ENCODE measurements at places on chromosomes 5 and 9.

DNA sequence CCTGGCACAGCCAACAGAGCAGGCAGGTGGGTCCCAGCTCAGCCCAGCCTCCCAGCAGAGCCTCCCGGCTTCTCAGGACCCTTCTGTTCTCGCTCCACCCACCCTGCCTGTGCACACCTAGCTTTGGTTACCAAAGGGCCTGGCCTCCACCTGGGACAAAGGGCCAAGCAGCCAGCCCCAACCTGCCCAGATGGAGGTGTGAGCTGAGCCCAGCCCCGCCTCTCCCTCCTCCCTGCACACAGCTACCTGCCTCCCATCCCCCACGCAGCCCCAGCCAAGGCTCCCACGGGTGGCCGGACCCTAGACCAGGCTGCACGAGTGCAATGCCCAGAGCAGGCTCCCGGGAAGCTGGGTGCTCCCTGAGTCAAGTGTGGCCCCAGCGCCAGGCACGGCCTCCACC lies 5.6 kb downstream of the TPRN start:
- no peak for DNase-seq

GRCh38 chr5:143613329-143613728 lies 198.6 kb upstream of the HMHB1 start:
- DNase-seq = no peak

GRCh38 chr5:55303238-55303690 lies 4.2 kb downstream of the DHX29 start:
- peak; percentile 8 for DNase-seq

DNA sequence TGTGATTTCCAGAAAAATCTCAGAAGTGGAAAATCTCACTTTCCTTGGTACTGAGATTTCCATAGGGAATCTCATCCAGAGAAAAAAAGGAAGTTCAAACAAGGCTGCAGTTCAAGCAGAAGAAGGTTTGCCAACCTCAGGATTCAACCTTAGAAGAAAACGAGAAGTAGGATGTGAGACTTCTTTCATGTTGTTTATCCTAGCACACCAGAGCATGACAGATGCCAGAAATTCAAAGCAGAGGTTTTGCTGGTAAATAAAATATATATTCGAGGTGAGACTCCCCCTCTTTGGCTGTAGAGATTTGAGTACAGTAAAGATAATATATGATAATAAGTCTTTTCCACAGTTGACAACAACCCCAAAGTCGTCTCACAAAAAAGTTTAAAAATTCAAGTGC lies 116.9 kb upstream of the SMC2 start:
- no peak for DNase-seq

GRCh38 chr9:22992780-22993179 lies 546.2 kb downstream of the DMRTA1 start:
- no peak for DNase-seq

DNA sequence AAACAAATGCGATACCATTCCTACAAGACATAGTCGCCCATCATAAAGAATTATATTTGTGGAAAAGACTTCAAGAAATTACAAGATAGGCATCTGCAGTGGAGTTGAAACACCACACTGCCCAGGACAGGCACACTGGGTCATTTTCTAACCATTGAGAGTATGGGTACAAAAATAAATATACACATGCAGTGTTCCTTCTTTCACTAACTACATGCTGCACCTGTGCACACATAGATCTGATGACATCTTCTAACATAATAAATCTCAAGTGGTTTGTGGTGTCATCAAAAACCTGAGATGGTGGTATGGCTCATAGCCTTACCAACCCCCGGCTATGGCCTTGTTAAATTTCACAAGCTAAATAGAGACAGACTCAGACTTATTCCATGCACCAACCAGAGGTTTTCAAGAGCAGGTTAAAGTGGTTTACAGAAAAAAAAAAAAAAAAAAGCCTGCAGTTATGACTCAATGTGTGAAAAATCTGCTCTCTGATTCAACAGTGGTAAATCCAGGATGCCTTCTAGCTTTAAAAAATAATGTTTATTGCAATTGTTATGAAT lies 12.4 kb upstream of the NFIB start:
- peak; percentile 74 for DNase-seq

DNA sequence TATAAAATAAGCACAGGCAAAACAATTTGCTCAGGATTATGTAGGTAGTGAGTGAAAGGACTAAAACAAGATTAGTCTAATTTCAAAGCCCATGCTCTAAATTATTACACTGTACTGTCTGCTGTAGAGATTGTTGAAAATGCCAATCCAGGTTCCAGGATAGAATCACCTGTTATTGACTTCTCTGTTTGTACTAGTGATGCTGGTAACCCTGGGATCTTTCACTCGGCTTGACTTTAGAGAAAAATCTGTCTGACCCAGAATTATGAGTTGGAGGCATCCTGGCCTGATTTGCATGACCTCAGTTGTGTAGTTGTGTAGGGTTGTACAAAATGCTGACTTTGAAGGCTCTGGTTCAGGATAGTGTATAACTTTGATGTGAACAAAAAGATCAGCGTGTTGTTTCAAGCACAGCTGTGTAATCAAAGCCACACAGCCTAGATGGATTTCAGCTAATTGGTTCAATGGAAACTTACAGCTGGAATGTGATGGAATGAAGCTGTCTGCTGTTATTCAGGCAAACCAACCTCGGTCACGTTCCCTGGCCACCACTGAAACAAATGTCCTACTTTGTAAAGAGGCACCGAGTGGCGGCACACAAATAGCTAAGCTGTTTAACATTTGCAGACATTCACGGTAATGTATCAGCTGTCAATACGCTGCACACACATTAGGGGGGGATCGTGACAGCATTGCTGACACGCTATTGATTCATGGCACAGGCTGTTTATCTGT lies 340.3 kb downstream of the KCTD16 start:
- DNase-seq = no peak

- DNase-seq = no peak
Observed at GRCh38 chr9:120242116-120242811, 337.7 kb downstream of the CDK5RAP2 start.

DNA sequence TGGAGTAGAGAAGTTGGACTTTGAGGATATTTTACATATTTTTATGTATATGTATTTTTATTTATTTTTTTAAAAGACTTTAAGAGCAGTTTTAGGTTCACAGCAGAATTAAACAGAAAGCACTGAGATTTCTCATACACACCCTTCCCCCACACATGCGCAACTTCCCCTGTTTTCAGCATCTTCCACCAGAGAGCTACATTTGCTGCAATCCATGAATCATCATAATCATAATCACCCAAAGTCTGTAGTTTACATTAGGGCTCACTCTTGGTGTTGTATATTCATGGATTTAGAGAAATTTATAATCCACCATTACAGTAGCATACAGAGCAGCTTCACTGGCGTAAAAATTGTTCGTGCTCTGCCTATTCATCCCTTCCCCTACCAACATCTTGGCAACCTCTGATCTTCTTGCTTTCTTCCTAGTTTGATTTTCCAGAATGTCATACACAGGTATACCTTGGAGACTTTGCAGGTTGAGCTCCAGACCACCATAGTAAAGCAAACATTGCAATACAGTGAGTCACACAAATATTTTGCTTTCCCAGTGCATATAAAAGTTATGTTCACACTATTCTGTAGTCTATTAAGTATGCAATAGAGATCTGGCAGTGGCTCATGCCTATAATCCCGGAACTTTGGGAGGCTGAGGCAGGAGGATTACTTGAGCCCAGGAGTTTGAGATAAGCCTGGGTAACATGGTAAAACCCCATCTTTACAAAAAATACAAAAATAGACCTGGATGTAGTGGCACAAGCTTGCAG lies 9.6 kb upstream of the CCDC171 start:
- no peak for DNase-seq

DNA sequence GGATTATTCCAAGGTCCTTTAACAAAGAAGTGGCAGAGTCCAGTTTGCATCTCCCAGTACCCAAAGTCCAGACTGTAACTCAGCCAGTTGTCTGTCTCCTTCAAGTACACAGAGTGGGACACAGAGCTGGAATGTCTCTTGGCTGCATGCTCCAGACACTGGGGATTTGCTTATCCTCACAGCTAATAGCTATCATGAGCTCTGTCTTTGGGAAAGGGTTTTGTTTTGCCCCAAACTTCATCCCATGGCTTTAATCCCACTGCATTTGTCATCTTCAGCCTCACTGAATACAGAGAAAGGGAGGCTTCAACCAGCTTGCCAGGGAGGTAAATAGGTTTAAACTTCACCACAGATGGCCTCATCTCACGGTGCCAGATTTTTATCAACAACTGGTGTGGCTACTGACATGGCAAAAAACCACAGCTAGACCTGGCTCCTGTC lies 412.2 kb upstream of the SLC24A2 start:
- no peak for DNase-seq

GRCh38 chr5:3778000-3778550 lies 182.4 kb downstream of the IRX1 start:
- DNase-seq = no peak

DNA sequence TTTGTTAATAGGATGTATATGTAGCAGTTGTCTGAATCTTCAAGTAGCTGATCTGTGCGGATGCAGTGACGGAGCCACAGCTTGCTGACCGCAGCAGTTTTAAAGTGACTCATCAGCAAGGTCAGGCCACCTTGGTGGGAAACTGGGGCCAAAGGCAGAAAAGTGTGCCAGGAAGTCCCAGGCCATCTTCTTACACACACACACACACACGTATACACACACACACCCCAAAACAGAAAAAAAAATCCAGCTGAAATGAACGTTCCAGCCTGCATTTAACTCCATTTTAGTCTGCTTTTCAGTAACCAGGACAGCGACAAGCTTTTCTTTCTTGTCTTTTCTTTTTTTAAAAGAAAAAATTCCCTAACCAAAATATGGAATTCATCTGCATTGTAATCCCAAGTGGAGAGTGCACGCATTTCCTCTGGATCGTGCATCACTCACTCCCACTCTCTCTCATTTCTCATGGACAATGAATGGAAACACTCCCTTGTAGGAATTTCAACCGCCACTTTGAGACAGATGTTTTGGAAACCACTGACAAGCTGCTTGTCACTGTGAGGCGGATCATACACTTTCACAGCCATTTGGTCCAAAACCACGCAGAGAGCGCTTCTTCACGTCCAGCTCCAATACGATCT lies 103.9 kb downstream of the LHFPL2 start:
- peak; percentile 30 for DNase-seq

GRCh38 chr9:31608881-31609280 lies 775.6 kb upstream of the ACO1 start:
- no peak for DNase-seq

DNA sequence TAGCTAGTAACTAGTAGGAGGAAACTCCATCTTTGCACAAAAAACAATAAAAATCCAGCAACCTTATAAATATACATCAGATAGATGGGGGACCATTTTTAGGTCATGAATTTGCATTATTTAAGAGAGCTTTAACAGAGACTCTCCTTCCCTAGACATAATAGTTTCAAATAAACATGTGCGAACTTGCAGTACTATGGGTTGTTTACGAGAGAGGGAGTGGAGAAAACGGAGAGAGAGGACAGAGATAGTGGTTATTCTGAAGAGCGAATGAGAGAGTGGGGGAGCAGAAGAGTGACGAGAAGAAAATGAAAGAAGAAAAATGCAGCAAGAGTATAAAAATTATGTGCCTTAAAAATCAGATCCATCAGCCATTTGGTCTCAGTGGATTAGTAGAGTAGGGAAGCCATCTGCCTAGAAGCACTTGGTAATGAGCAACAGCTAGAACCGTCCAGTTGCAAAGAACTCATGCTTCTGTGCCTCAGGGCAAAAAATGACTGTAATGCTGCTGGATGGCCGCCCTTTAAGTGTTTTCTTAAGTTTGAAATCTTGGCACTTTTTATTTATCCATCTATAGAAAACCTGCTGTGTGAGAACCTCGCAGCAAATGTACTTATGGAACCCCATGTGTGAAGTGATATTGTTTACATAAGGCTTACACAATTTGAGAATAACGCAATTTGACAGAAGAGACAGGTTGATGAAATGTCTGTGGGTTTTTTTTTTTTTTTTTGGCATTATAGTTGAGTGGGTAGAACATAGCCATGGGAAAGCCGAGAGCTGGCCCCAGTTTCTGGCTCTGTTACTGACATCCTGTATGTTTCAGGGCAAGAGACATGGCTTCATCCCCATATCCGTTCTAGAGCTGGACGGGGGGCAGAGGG lies 95.6 kb upstream of the ZNF608 start:
- DNase-seq = peak; percentile 19

- DNase-seq = no peak
Observed at GRCh38 chr5:131792896-131793295, 3.9 kb downstream of the FNIP1 start.

DNA sequence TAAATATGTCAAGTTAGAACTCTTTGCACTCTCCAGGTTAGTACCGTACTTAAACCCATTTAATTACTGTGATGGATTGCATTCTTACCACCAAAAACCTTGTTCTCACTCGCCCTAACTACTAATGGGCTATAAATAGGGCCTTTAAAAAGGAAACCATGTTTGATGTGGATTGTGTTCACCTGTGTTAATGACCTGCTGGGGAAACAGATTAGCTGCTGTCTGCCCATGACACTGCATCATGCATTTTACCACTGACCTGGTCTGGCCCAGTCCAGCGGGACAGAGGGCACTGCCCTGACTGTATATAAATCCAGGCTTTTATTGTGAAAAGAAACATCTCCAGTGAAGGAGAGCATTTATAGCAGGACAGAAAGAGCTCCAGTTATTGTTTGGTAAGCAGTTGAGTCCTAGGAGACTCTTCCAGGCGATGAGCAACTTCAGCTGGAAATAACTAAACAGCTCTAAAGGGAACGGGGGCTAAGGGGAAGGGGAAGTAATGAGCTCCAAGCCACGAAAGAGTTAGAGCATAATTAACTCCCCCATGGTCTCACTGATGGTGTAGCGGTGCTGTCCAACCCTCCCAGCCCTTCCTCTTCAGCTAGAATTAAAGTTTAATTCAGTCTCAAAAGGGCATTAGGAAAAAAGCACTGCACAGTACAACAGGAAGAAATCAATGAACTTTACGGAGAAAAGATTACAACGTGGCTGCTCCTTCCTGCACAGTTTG lies 303.1 kb downstream of the ENC1 start:
- no peak for DNase-seq

DNA sequence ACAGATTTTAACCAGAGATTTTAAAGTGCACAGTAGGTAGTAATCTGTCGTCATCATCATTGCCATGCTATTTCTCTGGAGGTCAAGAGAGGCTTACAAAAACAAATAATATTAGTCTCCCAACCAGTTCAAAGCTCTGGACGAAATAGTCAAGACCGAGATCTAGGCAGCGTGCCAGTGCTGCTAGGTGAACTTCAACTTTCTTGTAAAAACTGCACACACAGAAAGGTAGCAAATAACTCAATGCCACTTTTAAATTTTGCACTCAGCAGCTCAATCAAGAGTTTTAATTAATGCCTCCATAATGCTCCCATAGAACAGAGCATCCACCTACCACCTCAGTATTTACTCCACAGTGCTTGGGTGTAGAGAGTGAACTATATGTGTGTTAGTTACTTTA lies 656.8 kb downstream of the IRX1 start:
- no peak for DNase-seq

DNA sequence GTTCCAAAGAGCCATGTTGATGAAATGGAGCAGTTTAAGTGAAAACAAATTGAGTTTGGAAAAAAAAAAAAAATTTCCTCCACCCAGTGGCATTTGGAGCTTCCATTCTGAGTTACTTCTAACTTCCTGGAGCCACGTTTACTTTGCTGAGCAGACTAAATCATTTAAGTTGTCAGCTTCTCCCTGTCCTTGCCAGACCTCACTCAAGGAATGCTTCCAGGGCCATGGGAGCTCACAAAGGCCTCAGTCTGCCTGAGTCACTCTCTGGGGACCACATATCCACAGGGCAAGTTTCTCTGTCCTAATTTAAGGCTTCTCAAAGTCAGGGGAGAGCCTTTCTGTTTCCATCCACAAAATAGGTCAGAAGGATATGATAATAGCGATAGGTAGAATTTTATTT lies 210.3 kb upstream of the TNC start:
- DNase-seq = peak; percentile 12
